ENCODE measurements at places on chromosomes 6 and 20.

- no peak for DNase-seq
Observed at GRCh38 chr20:51431321-51431720, 111.2 kb downstream of the NFATC2 start.

GRCh38 chr6:159151266-159151855 lies 17.8 kb upstream of the FNDC1 start:
- DNase-seq: no peak

DNA sequence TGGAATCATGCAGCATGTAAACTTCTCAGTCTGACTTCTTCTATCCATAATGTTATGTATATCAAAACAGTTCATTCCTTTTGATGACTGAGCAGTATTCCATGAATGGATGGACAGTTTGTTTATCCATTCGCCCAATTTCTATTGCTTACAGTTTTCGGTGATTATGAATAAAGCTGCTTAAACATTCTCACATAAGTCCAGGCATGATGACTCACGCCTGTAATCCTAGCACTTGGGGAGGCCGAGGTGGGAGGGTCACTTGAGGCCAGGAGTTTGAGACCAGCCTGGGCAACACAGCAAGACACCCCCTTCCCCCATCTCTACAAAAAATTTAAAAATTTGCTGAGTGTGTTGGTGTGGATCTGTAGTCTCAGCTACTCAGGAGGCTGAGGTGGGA lies 22.9 kb upstream of the HMGA1 start:
- DNase-seq: no peak

GRCh38 chr20:62997417-62998035 lies 9.2 kb downstream of the BHLHE23 start:
- DNase-seq: no peak

GRCh38 chr6:75794351-75794846 lies 45.4 kb downstream of the MYO6 start:
- DNase-seq: no peak

GRCh38 chr6:161353208-161353613 lies 79.3 kb upstream of the AGPAT4 start:
- DNase-seq: no peak

DNA sequence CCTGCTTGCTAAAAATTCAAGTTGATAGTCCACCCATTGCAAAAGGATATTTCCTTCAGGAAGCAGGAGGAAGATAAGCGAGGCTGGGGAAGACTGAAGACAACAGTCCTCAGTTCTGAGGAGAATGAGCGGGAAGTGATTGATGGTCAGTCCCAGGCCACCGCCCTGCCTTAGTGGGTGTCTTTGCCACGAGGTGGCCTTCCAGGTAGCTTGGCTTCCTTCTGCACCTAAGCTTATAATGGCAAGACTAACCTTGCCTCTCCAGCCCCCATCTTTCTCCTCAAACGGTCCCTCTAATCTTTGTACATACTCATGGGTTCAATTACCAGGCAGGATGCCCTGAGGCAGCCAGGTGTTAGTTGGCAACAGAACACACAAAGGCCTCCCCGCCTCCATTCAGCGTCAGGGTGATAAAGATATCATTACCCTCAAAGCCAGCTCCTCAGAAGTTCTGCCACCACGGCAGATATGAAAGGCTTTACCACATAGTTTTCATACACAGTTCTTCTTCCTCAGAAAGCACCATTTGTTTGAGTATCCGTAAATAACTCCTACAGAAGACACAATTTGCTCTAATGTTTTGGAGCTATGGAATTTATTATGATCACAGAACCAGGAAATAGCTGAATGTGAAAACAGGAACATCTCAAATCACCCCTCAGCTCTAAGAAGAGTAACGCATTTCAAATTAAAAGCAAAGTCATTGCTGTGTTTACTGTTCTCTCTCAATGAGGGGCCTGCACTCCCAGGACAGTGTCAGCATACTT lies 249.4 kb downstream of the ATXN1 start:
- no peak for DNase-seq

GRCh38 chr20:48621376-48622078 lies 206.3 kb downstream of the PREX1 start:
- DNase-seq: no peak

- DNase-seq: no peak
Observed at GRCh38 chr20:25246182-25246999, 1.5 kb upstream of the PYGB start.

- no peak for DNase-seq
Observed at GRCh38 chr6:166471797-166472260, 89.1 kb upstream of the MPC1 start.

DNA sequence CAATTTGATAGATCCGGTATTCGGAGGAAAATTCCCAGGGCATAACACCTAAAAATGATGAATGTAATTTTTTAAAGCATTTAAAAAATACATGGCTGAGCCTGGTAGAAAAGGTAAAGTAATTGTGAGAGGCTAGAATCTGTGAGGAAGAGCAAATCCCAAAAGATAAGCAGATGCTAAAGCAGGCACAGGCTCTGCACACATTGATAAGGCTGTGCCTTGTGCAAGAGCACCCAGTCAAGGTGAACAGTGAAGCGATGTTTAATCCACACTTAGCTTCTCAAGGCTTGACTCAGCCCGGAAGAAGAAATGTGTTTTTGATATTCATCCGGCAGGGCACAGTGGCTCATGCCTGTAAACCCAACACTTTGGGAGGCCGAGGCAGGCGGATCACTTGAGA lies 5.1 kb upstream of the EPB41L2 start:
- DNase-seq: no peak

DNA sequence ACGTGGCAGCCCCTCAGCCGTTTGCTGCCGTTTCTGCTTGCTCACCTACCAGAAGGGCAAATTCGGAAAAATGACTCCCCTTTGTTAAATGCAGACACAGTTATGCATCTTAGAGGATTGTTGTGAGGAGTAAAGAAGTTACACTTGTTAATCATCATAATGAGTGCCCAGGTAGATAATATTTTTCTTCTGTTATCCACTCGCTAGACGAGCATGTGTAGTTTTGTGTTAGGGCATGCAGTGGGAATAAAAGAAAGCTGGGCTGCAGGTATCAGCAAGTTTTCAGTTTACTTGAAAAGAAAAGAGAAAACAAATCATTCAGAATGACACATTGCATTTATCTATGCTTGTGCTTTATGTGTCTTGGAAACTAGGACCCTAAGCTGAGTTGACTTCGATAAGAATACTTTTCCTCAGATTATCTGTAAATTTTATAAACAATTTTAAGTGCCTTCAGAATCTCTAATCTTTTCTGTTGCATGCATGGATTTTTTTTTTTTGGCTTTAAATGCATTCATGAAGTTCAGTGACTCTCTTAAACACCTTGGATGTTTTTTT lies 365.3 kb downstream of the QKI start:
- no peak for DNase-seq

GRCh38 chr6:88848870-88849269 lies 114.5 kb downstream of the RNGTT start:
- no peak for DNase-seq

DNA sequence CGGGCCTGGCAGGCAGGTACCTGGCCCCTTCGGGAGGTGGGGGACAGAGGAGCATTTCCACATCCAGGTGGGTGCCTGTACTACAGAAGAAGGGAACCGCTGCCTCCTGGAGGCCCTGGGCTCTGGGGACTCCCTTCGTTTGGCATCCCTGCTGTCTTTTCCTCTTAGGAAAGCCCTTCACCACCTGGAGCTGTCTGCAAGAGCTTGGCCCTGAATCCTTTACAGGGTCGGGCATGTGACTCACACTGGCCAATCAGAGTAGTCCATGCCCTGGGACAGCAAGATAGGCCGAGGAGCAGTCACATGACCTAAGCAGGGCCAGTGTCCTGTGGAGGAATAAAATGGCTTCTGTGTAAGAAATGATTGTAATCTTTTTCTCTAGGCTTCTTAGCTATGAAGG lies 224.9 kb downstream of the ANKRD60 start:
- no peak for DNase-seq

- DNase-seq: no peak
Observed at GRCh38 chr6:30150671-30151395, 10.2 kb downstream of the TRIM10 start.

- DNase-seq: no peak
Observed at GRCh38 chr6:45630801-45631200, 253.1 kb upstream of the SUPT3H start.

DNA sequence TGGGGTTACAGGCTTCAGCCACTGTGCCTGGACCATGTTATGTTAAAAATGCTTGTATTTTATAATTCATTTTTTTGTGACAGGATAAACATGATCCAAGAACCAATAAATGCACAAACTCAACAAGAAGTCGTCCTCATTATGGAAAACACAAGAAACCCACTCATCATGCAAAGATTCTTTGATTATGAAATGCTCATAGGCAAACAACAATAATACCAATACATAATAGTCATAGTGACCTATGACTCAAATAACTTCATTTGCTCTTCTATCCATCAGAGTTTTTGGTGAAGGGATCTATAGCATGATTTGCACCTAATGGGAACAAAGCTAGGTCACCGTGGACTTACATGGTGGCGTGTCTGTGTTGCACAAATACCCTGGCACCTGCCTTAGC lies 217.1 kb upstream of the THEMIS start:
- no peak for DNase-seq

DNA sequence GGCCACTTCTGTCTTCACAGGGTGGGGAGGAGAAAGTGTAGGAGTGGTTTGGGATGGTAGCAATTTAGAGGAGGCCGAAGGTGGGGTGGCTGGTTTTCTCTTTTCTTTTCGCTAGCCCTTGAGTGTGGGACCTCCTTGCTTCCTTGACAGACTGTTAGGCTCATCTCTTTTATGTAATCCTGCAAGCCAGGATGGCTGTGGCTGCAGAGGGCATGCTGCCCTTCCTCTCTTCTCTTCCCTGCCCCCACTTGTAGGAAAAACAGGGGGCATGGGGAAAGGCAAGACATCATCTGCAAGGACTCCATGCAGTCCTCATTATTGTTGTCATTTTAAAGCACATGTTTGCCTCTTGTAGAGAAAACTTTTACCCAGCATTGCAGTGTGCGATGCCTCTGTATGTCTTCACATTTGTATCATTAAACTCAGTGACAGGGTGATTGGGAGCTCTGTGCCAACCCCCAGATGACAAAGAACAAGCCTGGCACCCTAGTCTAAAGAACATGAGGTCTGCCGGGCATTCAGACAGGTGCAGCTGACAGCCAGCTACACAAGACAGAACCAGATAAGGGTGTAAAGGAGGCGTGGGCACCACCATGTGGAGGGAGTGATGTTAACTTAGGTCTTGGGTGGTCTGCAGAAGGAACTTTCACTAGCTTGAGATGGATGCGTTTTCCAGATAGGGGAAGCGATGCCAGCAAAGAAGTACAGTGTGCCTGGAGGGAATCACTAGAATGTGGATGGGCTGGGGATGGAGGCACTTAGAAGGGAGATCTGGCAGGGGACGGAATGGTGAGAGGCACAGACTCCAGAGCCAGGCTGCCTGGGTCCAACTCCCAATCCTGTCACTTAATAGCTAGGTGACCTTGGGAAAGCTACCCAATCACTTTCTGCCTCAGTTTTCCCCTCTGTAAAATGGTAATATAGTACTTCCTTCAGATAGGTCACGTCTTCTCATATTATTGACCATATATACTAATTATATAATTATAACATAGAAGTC lies 207.6 kb downstream of the TBC1D7 start:
- no peak for DNase-seq

- DNase-seq: no peak
Observed at GRCh38 chr20:46704714-46705377, 4.6 kb upstream of the SLC2A10 start.

DNA sequence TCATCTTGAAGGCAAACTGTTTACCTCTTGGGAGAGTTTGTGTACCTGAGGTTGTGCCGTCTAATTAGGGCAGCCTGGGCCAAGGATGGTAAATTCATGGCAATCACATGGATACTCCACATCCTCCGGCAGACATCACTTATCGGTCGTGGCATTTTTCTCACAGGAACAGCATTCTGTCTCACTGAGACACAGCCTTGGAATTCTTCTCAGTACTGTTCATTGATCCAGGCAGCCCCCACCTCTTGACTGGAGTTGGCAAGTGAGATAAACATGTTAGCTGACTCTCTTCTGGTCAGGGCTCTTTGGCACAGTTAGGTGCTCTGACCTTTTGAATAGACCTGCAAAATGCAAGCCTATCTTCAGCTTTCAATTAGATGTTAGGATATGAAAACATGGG lies 511.4 kb upstream of the FLRT3 start:
- DNase-seq: no peak

DNA sequence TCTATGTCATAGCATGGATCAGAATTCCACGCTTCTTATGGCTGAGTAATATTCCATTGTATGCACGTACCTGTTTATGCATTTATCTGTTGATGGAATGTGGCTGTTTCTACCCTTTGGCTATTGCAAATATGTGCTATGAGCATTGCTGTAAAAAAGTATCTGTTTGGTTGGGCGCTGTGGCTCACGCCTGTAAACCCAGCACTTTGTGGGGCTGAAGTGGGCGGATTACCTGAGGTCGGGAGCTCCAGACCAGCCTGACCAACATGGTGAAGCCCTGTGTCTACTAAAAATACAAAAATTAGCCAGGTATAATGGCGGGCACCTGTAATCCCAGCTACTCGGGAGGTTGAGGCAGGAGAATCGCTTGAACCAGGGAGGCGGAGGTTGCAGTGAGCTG lies 182.4 kb downstream of the BCAS1 start:
- DNase-seq: no peak

- DNase-seq: no peak
Observed at GRCh38 chr20:52231230-52231746, 39.7 kb upstream of the ZFP64 start.

DNA sequence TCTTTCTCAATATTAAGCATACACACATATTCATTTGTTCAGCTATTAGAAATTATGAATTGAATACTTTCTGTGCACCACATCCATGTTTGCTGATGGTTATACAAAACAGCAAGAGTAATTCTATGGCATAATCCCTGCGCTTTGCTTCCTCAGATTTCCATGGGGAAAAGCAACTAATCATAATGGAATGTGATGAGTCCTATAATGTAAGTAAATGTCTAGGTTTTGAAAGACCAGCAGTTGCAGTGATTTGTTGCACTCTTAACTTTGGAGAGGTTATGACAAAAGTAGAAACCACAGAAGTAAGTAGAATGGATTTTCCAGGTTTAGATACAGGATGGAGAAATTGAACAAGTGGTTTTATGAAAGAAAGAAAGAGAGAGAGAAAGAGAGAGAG lies 652.1 kb downstream of the CBLN4 start:
- no peak for DNase-seq

- no peak for DNase-seq
Observed at GRCh38 chr6:142819603-142820337, 125.2 kb downstream of the HIVEP2 start.

DNA sequence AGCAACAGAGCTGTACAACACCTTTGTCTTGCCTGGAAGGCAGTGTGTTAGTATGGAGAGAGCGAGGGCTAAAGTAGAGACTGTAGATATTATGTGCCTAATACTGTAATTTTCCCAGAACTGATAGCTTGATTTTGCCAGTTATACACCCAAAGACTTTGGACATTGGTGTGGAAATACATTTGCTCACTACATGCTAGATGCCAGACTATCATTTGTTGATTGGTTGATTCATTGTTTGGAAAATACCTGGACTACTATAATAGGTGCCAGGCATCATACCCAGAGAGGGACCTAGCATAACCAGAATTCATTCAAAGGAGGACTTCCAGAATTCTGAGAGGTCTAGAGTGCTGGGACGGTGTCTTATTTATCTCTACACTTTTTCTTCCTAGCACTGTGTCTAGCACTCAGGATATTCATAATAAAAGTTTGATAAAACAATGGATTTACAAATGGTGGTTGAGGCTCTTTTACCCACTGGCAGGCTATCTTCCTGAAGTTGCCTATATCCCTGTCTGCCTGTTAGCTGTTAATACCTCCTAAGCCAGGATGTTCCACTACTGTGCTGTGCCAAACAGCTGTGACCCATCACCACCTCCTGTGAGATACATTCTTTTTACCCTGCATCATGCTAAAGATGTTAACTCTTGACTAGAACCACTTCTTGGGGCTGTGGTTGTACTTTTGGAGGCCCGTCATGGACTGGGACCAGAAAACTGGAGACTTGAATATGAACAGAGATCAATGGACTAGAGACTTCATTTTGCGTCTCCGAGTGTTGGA lies 72.2 kb upstream of the FUCA2 start:
- DNase-seq: no peak
